Vagina (tissue), 2 donors: ENCODE measurements at places on chromosomes 12 and 14. TPM values are rescaled to one million over a fixed set of nuclear protein-coding genes. Genes with fewer than 3 reads are reported as not detected.

ACSM4 gene
- not detected for total RNA-seq

FOXA1 gene
- total RNA-seq = 11.5 TPM

TAS2R13 gene
- 7.1 TPM for total RNA-seq

LRRC43 gene
- not detected for total RNA-seq

CLEC6A gene
- total RNA-seq = not detected

DNA sequence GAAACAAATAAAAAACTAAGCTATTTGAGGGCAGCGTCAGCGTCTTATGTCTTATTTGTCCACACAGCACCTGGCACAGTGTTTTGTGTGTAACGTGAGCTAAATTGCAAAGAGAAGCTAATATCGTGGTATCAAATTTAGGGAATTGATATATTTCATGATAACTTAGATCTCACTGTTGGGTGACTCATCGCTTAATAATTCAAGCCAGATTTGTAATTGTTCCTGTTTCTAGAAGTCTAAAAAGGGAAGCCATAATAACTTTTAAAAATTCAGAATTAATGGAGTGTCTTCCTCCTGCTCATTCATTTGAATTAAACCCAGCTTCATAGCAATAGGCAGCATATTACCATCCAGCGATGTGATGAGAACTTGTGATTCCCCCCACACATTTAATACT, 214.7 kb downstream of the PDZRN4 start:
- DNase-seq = no peak

GRCh38 chr14:56963381-56963780, 153.1 kb upstream of the OTX2 start:
- no peak for DNase-seq

DNA sequence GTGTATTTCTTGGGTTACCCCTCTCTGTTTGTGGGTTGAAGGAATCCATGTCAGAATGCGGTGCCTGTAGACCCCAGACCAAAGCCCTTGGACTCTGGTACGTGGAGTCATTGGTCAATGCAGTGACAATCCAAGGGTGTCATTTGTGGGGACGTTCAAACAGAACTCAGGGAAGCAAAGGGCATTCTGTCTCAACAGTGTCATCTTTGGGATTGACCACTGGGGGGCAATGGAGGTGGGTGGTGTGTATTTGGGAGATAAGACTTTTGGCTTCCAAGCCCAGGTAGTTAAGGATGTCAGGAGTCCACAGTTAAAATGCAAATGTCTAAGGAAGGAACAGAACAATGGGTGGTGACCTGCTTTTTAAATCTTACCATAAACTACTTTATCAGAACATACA, 54.6 kb upstream of the CCDC175 start:
- DNase-seq = no peak

DNA sequence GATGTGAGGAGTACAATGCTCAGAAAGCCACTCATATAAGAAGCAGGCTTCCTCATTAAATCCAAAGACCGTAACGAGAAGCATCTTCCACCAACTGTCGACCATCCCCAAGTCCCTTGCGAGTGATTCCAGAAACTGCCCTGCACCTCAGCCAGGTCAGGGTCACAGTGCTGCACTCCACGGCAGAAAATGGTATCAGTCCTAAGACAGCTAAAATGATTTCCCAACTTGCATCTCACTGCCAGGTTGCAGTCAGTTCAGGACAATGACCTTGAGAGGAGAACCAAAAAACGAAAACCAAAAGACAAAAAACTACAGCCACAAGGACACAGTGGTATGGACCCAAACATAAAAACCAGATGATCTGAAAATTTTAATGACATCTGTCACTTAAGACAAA, 20.6 kb downstream of the SBNO1 start:
- no peak for DNase-seq

- DNase-seq = no peak
These were observed 718 bp upstream of the TROAP start for GRCh38 chr12:49322367-49322707.

DNA sequence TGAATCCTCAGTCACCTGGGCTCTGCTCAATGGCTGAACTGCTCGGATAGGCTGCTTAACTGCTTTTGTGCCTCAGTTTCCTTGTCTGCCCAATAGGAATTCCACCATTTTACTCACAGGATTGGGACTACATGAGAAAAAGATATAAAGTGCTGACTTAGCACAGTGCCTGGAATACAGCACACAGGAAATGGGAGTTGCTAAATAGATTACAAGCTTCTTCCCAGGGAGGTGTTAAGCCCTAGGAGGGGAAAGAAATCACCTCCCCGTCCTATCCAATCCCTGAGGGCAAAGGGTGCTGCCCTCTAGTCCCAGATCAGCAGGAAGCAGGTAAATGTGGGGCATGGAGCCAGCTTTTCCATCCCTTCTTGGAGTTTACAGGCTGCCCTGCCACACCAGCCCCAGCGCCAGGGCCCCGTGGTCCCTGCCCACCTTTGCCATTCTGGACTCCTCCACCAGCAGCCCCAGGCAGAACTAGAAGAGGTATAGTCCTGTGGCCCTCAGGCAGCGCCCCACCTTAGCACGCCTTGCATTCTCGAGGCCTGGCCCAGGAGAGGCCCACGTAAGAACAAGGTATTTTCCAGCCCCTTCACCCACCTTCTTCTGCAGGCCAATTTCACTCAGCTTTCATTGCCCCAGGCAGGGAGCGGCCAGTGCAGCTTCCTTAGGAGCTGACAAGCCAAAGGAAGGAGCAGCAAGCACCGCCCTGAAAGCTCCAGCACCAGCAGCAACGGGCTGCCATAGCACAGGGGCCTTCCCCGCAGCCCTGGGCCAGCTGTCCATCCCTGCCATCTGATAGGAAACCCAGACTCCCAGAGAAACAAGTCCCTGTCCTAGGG, 28.8 kb upstream of the RPLP0 start:
- DNase-seq = no peak

DNA sequence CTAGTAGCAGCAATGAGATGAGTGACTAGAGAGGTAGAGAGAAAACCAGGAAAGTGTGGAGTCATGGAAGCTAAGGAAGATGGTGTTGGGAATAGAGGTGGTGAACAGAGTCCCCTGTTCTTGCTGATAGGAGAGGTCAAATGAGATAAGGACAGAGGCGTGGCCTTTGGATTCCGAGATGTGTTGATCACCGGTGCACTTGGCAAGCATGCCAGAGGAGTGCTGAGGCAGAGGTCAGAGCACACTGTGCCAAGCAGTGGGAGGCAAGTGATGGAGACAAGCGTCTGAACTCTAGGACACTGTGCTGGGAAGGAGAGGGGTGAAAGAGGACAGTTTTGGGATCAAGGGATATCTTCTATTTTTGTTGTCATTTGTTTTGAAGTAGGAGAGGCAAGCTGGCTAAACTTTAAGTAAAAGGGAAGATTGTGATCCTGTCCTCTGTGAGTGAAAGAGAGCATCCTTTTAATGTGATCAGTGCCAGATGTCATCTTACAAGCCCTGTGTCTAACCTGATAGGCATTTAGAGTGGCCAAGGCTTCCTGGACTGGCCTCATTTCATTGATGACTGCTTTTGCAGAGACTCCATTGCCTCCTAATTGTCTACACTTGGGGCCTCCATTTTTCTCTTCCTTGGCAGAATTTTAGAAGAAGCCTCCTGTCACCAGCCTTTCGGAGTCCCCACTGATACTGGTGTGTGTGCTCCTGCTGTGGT, 336.4 kb downstream of the CACNA1C start:
- DNase-seq = no peak

GRCh38 chr14:96176275-96176674, 28.4 kb upstream of the BDKRB2 start:
- no peak for DNase-seq

GRCh38 chr12:69994724-69995173, 169.7 kb downstream of the MYRFL start:
- no peak for DNase-seq

DNA sequence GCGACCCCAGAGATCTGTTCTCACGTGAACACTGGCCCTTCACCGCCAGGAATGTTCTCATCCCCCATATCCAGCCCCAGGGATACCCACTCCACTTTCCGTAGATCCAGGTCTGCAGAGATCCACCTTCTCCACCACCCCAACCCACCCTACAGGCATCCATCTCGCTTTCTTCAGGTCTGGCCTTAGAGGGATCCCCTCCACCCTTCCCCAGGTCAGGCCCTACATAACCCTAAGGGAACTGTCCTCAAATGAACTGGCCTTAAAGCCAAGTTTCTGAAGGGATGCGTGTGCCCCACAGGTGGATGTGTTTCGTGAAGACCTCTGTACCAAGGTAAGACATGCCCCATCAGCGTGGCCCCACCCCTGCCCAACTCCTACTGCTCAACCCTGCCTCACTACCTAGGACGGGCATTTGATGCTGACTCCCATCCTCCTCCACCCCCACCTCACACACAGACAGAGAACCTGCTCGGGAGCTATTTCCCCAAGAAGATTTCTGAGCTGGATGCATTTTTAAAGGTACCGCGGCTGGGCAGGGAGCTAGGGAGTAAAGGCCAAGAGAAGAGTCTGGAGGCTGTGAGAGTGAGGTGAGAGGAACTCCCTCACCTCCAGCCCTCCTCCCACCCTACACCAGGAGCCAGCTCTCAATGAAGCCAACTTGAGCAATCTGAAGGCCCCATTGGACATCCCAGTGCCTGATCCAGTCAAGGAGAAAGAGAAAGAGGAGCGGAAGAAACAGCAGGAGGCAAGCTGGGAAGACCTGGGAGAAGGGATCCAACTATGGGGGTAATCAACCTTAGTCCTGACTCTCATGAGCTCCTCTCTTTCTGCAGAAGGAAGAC, 912 bp downstream of the PSME1 start:
- DNase-seq = no peak

- no peak for DNase-seq
These were observed 48.9 kb upstream of the DYRK2 start for GRCh38 chr12:67599691-67600090.
